Activated T-cell treated with anti-CD3 and anti-CD28 coated beads, Interleukin-2, amount 50 U/mL, for 72 hours (primary cell): ENCODE measurements at places on chromosomes 1 and 21. TPM values are rescaled to one million over a fixed set of nuclear protein-coding genes. Genes with fewer than 3 reads are reported as not detected.

The ANKRD65 gene
- 0.17 TPM for total RNA-seq

The LEFTY2 gene
- not detected for total RNA-seq

The GSTM5 gene
- total RNA-seq = 0.81 TPM

The OLFML2B gene
- total RNA-seq = not detected

The ELAPOR1 gene
- 9.4 TPM for total RNA-seq

The SNAP47 gene
- 35.3 TPM for total RNA-seq

DNA sequence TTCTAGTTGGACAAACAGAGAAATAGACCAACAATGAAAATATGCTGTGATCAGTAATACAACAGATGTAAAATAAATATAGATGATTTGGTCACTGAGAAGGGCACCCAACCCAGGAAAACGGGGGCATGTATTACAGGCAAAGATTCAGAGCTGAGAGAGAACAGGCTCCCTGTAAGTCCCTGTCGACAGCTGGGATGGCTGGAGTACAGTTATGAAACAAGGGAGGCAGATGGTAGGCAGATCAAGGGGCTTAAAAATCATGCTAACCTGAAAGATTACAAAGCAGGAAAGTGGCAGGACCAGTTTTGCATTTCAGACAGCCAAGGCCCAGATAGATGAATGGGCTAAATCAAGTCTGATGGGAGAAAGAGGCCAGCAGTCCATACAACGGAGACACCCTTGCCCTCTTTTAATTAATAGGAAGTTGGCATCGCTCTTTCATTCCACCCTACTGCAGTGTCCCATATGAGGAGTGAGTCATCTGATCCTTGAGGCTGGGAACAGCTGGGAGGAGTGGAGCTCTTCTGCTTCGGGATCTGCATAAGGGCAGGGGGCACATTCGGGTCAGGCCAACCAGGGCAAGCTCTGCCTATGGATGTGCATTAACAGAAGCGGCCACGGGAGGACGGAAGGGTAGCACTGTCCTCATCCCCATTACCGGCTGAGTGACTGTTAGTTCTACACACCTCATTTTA, 171.1 kb downstream of the DAB1 start:
- no peaks in the 10 kb centered on the region for H3K36me3 ChIP-seq
- H3K4me1 ChIP-seq = no peaks in the 10 kb centered on the region
- no peaks in the 10 kb centered on the region for H3K27me3 ChIP-seq
- H3K4me3 ChIP-seq = no peak overlapping the region

GRCh38 chr1:48532976-48533375, 61.0 kb upstream of the SPATA6 start:
- DNase-seq = no peak
- no peaks in the 10 kb centered on the region for H3K4me1 ChIP-seq
- no peaks in the 10 kb centered on the region for H3K36me3 ChIP-seq
- H3K27me3 ChIP-seq = peaks cover 42% of the 10 kb centered on the region
- H3K4me3 ChIP-seq = no peak overlapping the region
- H3K27ac ChIP-seq = no peak overlapping the region

DNA sequence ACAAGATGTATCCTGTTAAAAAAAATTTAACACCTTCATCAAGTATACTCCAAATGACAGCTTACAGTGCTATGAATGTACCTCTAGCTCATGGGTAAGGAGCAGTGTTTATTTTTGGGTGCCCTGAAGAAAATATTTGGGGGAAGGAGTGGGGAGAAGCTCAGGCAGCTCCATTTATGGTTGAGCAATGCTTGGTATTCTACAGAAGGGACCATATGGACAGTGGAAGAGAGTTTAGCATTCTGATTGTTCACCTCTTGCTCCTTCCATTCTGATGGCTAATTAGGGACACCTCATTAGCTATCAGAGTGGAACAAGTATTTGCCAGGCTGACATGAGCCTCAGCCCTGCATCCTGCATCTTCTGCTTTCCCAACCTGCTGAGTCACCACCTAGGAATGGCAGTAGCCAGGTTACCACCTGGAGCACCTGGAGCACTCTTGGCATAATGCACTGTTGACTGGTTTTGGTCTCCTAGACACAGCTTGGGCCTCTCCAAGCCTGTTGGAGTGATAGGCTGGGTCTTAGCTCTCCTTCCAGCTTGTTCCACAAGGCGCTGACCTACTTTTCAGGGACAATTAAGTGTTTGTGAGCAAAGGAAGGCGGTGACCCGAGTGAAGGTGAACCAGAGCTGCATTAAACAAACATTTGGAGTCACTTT, 62.0 kb upstream of the MACF1 start:
- H3K27me3 ChIP-seq = peaks cover 10% of the 10 kb centered on the region
- no peaks in the 10 kb centered on the region for H3K4me1 ChIP-seq
- no peak overlapping the region for H3K4me3 ChIP-seq

- no peak overlapping the region for H3K4me3 ChIP-seq
- no peak overlapping the region for H3K27ac ChIP-seq
- DNase-seq = no peak
- no peaks in the 10 kb centered on the region for H3K4me1 ChIP-seq
Measured at GRCh38 chr1:192159781-192160180, 1.5 kb downstream of the RGS18 start.

GRCh38 chr1:34858901-34859445, 576 bp downstream of the SMIM12 start:
- peak; percentile 46 for DNase-seq
- H3K4me1 ChIP-seq = peaks cover 43% of the 10 kb centered on the region
- H3K27me3 ChIP-seq = no peaks in the 10 kb centered on the region
- peaks cover 2% of the 10 kb centered on the region for H3K36me3 ChIP-seq

- no peak overlapping the region for H3K4me3 ChIP-seq
- H3K36me3 ChIP-seq = peaks cover 4% of the 10 kb centered on the region
- H3K27ac ChIP-seq = no peak overlapping the region
- no peaks in the 10 kb centered on the region for H3K27me3 ChIP-seq
- H3K4me1 ChIP-seq = no peaks in the 10 kb centered on the region
Measured at GRCh38 chr1:237074371-237075117, 32.6 kb downstream of the RYR2 start.

DNA sequence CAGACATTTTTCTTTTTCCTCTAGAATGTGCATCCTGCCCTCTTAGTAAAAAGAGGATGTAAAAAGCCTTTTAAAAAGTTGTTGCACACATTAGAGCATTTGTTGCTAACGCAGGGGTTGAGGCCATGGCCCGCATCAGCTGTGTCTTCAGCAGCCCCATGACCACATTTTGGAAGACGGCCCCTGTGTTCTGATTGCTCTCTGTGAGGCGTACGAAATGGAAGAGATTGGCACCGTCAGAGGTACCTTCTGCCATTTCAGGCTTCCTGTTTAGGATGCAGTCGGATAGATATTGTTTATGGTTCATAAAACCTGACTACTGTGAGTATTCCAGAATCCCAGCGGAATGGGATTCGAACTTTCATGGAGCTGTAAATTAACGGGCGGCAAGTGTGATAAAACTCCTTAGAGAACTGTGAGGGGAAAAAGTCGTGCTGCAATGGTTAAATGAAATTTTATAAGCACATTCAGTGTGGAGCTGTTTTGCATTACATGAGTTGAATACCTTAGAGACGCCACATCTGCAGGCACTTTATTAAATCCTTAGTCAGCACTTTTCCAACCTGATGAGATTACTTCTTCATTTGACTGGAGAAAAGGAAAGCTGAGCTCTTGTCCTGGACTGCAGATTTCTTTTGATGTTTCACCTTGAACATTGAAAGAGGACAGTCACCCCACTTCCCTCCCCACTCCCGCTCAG, 273.9 kb downstream of the TM2D1 start:
- no peak for DNase-seq
- H3K36me3 ChIP-seq = no peaks in the 10 kb centered on the region
- H3K27ac ChIP-seq = no peak overlapping the region
- no peak overlapping the region for H3K4me3 ChIP-seq
- peaks cover 10% of the 10 kb centered on the region for H3K4me1 ChIP-seq
- H3K27me3 ChIP-seq = no peaks in the 10 kb centered on the region

DNA sequence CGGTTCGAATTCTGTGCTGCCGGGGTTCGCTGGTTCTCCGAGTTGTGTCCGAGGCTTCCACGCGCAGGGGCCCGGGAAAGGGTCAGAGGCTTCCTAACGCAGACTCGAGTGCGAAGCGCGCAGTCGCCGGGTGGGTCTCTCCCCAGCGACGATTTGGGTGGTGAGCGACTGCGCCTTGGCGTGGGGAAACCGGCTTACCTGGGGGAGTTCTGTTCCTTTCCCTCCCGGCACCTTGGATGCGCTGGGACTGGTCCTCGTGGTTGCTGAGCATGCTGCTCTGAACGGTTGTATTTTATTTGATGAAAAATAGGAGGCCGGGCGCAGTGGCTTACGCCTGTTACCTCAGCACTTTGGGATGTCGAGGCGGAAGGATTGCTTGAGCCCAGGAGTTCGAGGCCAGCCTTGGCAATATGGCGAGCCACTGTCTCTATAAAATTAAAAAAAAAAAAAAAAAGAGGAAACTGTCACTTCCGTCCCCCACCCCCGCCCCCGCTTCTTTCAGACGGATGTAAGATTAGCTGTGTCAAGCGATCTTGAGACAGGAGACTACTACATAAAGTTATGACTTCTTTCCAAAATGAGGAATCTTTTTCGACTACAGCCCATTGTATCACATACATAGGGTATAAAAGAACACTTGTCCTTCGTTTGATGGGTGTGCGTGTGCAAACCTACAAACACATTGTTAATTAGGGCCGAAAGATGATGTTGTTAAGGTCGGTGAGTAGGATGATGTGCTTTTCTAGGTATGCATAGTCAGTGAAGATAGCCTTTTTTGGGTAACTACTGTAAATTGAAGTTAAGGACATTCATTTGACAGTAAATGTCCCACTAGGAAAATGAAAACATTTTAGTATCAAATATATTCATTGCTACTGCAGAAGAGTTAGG, at the start of gene CCDC18:
TSS of gene CCDC18 (plus strand) at position 2 of the 891 bp plus-strand sequence. CDS start 2,638 bp downstream, outside the sequence.
- peak; percentile 63 for DNase-seq
- peak within 1 kb of the TSS; percentile 99 for H3K4me3 ChIP-seq
- peaks cover 12% of the 10 kb centered on the region for H3K36me3 ChIP-seq
- H3K4me1 ChIP-seq = peaks cover 64% of the 10 kb centered on the region

- DNase-seq = no peak
- no peaks in the 10 kb centered on the region for H3K27me3 ChIP-seq
- no peaks in the 10 kb centered on the region for H3K4me1 ChIP-seq
- no peak overlapping the region for H3K27ac ChIP-seq
- H3K36me3 ChIP-seq = no peaks in the 10 kb centered on the region
Measured at GRCh38 chr1:194816859-194817258, 1630.4 kb upstream of the B3GALT2 start.

GRCh38 chr1:221444346-221444745, 297.5 kb downstream of the DUSP10 start:
- H3K4me3 ChIP-seq = no peak overlapping the region
- no peak for DNase-seq
- H3K4me1 ChIP-seq = peaks cover 19% of the 10 kb centered on the region
- peaks cover 37% of the 10 kb centered on the region for H3K27me3 ChIP-seq
- no peak overlapping the region for H3K27ac ChIP-seq
- no peaks in the 10 kb centered on the region for H3K36me3 ChIP-seq

GRCh38 chr1:201327687-201328240, 44.5 kb downstream of the PKP1 start:
- H3K27ac ChIP-seq = no peak overlapping the region
- H3K27me3 ChIP-seq = no peaks in the 10 kb centered on the region
- H3K4me1 ChIP-seq = no peaks in the 10 kb centered on the region
- H3K4me3 ChIP-seq = no peak overlapping the region

- no peaks in the 10 kb centered on the region for H3K4me1 ChIP-seq
- H3K36me3 ChIP-seq = no peaks in the 10 kb centered on the region
- H3K27me3 ChIP-seq = no peaks in the 10 kb centered on the region
- H3K4me3 ChIP-seq = no peak overlapping the region
- no peak overlapping the region for H3K27ac ChIP-seq
- no peak for DNase-seq
Measured at GRCh38 chr1:213585402-213585801, 402.4 kb upstream of the PROX1 start.
